Hippocampal formation (tissue), 2 donors: ENCODE measurements at places on chromosomes 6 and 20.

DNA sequence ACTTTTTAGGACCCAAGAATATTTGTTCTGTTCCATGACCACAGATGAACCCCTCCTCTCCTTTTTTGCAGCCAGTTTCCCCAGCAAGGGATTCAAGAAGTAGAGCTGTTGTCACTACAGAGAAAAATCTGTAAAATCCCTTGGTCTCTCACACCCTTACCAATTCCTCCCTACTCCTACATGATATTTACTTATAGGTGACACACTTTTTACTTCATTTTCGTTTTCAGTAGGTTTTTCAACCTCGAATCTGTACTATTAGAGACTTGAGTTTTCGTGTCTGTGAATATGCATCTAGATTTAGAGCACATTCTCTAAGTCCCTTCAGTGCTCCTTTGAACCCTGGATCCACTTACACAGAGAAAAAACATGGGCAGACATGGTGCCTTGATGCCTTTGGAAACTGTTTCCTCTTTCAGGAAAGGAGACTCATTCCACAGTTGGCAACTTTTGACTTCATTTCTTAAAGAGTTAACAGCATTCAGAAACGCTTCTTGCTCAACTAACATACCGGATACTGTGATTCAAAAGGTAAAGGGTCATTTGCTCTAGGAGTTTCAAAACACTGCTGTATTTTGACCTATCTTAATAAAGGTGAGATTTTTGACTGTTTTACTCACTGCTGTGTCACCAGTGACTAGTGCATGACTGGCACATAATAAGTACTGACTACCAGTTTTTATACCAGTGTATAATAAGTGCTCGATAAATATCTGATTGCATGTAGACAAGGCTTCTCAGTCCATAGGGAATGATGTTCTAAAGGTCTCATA, 50.6 kb downstream of the LAMA4 start:
- DNase-seq = no peak

DNA sequence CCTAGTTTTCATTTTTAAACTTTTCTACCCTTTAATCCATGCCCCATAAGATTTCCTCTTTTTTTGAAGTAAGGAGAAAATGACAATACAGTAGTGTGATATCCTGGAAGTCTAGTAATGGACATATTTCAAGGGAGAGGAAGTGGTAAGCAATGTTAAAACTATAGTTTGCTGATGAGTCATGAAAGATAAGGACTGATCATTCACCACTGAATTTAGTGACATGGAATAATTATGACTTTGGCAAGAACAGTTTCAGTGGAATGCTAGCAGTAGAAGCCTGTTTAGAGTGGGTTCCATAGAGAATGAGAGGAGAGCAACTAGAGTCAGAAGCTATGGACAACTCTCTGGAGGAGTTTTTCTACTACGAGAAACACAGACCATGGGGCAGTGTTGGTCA, 24.9 kb upstream of the SLC2A12 start:
- DNase-seq = no peak

DNA sequence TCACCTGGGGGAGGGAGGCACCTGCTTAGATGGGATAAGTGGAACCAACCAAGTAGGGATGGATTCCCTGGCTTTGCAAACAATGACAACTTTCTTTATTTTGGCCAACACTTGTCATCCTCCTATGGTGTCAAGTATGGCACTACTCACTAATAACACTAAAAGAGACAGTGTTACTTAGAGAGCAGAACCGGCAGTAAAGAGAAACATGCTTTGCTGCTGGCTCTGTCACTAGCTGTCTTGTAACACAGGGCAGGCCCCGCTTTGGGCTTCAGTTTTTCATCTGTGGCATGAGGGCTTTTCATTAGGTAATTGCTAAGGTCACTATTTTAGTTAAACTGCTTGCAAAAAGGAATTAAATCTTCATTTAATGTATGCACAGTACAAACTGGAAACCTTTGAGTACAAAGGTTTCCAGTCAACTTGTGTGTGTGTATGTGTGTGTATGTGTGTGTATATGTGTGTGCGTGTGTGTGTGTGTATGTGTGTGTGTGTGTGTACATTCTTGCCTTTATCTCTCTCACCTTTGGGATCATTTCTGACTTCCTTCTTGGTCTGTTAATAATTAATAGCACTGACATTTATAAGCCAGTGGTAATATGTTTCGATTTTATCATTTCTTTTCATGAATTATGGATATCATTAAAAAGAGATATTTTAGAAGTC, 64.7 kb downstream of the BTBD3 start:
- DNase-seq = no peak

DNA sequence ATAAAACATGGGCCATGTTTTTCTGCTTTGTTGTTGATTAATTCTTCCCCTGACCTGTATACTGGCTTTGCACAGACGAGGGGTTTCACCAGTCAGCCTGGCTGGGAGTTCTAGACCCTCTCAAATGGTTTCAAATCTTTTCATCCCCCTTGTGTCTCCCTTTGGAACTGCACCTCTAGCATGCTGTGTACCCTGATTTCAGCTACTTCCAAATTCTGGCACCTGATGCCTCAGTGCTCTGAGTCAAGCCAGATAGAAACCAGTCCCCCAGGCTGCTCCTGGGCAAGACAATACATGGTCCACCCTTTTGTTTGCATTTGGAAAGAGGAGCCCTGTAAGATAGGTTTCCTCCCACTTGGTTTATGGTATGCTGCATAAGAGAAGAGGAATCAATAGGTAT, 290.2 kb downstream of the BTBD3 start:
- DNase-seq = no peak

DNA sequence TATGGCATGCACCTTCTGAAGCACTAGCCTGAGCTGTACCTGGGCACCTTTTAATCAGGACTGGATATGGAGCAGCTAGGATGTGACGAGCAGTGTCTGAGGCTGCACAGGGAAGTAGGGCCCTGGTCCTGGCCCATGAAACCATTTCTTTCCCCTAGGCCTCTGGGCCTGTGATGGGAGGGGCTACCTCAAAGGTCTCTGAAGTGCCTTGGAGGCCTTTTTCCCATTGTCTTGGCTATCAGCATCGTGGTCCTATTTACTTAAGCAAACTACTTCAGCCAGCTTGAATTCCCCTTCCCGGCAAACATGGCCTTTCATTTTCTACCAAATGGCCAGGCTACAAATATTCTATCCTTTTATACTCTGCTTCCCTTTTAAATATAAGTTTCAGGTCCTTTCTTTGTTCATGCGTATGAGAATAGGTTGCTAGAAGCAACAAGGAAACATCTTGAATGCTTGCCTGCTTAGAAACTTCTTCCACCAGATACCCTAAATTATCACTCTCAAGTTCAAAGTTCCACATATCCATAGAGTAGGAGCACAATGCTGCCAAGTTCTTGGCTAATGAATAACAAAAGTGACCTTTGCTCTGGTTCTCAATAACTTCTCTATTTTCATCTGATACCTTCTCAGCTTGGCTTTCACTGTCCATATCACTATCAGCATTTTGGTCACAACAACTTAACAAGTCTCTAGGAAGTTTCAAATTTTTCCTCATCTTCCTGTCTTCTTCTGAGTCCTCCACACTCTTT, 673.1 kb downstream of the HTR1B start:
- DNase-seq = no peak

DNA sequence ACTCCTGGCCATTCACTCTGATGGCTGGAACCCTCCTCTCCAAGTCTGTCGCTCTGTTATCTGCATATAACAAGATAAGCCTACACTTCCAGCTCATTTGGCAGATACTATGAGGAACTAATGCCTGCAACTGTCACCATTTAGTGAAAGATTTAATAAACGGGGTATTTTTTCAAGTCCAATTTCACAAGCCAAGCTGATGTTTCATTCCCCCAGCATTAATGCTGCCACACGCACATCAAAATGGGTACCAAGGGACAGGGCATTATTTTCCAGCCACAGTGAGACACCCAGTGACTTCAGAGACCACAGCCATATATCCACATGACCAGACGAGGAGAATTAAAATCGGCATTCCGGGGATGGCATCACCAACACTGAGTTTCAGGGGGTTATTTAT, 175.5 kb downstream of the PTPRT start:
- DNase-seq = no peak

DNA sequence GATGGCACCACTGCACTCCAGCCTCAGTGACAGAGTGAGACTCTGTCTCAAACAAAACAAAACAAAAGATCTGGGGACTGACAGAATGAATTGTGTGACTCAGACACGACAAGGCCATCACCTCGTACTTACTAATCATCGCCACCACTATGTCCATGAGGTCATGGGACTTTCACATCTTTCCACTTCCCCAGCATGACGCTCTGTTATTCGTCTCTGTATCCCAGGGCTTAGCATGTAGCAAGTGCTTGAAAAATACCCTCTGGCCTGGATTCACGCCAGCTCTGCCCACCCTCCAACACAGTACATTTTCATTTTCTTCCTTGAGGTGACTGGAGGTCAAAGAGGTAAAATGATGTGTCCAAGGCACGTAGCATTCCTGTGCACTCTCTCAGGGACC, 27.8 kb downstream of the FGD2 start:
- no peak for DNase-seq

- no peak for DNase-seq
These were observed 273.8 kb upstream of the AGPAT4 start for GRCh38 chr6:161547617-161548016.

- DNase-seq = no peak
These were observed 1.3 kb downstream of the CYP24A1 start for GRCh38 chr20:54172532-54172855.

DNA sequence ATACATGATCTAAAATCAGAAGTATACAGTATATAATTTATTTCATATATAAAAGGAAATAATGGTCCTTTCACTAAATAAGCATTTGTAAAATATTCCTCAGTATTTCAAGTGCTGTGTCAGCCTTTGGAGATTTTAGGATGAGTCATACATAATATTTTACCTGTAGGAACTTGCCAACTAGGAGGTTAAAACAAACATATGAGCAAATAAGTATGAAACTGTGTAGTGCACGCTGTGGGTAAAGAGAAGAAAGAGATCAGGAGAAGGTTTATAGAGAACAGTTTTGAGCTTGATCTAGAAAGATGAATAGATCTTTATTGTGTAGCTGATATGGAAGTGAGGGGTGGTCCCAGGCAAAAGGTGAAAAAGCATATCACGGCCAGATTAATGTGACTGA, 169.9 kb upstream of the RNF217 start:
- DNase-seq = no peak

- no peak for DNase-seq
These were observed 153.6 kb downstream of the CD83 start for GRCh38 chr6:14270925-14271788.

DNA sequence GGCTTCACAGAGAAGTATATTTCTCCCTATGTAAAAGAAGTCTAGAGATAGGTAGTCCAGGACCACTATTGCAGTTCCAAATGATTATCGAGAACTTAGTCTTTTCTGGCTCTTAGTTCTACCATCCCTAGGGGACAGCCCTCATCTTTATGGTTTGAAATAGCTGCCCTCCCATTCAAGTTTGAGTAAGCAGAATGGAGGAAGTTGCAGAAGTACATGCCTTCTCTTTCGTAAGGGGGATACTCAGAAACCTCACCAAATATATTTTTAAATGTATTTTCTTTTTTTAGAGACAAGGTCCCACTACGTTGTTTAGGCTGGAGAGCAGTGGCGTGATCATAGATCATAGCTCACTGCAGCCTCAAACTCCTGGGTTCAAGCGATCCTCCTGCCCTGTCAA, 236.8 kb upstream of the RREB1 start:
- no peak for DNase-seq

- no peak for DNase-seq
These were observed 91.2 kb upstream of the ADTRP start for GRCh38 chr6:11869672-11870340.

DNA sequence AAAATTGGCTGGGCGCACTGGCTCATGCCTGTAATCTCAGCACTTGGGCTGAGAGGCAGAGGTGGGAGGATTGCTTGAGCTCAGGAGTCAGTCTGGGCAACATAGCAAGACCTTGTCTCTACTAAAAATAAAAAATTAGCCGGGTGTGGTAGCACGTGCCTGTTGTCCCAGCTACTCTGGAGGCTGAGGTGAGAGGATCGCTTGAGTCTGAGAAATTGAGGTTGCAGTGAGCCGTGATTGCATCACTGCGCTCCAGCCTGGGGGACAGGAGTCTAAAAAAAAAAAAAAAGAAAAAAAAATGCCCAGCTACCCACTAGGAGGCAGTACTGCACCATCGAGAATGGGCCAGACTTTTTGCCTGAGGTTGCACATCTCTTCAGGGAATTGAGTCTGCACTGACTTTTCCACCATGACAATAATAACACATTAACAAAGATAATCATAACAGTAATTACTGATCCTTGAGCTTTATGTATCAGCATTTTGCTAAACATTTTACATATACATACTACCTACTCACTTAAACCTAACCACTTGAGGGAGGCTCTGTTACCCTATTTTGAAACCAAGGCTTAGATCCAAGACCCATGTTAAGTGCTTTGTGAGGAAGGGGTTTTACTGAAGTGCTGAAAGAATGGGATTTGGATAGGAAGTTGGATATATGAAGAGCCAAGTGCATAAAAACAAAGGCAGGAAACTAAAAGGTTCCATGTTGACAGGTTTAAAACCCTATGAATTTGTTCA, 21.0 kb downstream of the SRSF3 start:
- DNase-seq = no peak
